Ascending aorta (tissue), 2 donors: ENCODE measurements at places on chromosomes 11 and 22.
A peak's percentile ranks its signal among the peaks of the same experiment; 100 is the strongest.

DNA sequence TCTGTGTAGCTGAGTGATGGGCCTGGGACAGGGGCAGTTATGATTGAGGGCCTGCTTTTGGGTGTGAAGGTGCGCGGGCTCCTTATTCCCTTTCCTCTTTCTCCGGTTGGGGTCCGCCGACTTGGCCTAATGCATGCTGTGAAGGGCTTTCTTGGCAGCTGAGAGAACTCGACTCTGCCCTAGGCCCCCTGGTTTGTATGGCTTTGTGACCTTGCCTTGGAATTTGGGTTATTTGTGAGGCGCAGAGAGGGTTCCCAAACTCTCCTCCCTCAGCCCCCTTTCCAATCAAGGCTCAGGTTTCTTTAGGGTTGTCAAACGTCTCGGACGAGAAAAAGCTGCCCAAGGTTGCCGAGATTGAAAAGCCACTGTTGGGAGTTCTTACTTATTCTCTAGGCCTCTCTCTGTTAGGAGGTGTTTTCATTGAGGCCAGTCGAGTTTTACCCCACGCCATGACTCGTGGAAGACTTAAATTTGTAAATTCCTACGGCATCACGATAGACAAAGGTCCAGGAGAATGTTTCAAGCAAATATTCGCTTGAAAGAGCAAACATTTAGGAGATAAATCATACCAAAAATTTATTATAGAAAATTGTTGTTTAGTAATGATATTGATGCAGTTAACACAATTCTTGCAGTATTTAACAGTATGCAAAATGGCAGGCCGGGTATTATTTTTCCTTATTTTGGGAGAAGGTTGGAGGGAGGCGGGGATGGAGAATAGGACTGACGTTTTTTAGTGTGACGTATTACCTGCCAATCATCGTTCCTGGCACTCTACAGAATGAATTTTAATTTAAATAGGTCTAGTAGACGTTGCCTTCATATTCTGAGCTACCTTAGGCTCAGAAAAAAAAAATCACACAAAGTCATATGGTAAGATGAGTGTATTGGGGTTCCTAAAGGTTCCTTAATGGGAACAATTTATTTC lies 689 bp downstream of the PDHX start:
- DNase-seq = no peak

DNA sequence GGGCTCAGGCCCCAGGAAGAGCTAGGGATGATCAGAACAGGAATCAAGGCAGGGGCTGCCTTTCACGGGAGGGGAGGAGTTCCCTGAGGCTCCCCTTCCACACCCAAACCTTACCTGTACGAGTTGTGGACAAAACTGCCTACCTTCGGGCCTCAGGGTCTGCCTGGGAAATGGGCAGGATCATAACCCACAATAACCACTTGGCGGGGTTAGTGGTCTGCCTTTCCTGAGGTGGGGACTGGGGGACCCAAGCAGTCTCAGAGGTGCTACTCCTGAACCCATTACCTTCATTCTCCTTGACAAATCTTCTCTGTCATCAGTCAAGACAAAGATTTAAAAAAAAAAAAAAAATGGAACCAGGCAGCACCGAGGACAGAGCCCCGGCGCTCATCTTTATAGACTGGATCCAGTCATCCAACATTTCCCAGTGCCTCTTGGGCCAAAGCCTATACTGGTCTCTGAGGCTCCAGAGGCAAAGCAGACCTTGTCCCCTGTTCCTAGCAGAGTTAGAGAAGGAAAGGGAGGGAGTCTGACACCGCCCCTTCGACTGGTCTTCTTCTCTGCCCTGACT lies 14.2 kb downstream of the P2RY6 start:
- DNase-seq = no peak

DNA sequence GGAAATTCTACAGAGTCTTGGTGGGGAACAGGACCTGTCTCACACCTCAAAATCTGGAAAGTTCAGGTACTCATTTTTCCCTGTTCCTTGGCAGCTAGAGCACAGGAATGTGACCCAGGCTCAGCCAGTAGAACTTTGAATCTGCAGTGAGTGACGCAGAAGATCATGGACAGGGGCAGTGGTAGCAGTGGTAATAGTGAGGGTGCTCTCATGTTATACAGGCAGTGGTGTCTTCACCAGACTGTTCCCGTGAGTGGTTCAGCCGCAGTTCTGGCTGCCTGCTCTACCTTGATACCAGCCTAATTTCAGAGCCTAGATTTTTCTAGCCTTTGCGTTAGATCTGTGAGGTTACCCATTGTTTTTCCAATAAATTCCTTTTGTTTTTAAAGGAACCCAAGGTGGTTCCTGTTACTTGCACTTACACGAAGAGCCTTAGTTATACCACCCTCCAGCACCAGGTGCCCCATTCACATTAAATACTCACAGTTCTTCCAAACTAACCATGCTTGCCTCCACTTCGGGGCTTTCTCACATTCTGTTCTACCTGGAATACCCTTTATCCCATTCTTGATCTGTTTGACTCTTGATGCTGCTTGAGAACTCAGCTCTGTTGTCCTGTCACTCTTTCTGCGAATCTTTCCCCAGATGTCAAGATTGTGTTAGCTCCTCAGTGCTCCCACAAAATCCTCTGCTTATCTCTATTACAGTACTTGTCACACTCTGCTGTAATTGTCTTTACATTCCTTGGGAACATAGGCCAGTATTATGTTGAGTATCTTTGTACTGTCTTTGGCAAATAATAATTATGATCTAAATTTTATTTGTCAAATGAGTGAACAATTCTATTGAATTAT lies 47.8 kb downstream of the SWAP70 start:
- no peak for DNase-seq

- peak; percentile 93 for DNase-seq
These were observed at the start of gene ZNF74 for GRCh38 chr22:20393705-20394476. Gene ZNF74 (plus strand): TSS chr22:20394151. CDS start chr22:20394629, 478 bp downstream.

- no peak for DNase-seq
These were observed 17.0 kb upstream of the DRICH1 start for GRCh38 chr22:23649071-23649501.

DNA sequence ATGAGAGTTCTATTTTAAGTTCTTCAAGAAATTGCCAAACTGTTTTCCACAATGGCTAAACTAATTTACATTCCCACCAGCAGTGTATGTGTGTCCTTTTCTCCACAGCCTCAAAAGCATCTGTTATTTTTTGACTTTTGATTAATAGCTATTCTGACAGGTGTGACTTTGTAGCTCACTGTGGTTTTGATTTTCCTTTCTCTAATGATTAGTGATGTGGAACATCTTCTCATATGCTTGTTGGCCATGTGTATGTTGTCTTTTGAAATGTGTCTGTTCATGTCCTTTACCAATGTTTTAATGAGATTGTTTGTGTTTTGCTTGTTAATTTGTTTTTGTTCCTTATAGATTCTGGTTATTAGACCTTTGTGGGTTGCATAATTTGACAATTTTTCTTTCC lies 18.0 kb upstream of the RAB38 start:
- no peak for DNase-seq

GRCh38 chr11:10441091-10441490 lies 14.0 kb upstream of the AMPD3 start:
- DNase-seq = no peak

GRCh38 chr11:69293819-69294505 lies at the start of gene MYEOV:
Gene MYEOV (plus strand): TSS chr11:69294155. CDS start chr11:69295355, 1,200 bp downstream.
- DNase-seq = no peak
